ENCODE measurements at places on chromosomes 7 and 10. TPM values are rescaled to one million over a fixed set of nuclear protein-coding genes. Genes with fewer than 3 reads are reported as not detected.

DNA sequence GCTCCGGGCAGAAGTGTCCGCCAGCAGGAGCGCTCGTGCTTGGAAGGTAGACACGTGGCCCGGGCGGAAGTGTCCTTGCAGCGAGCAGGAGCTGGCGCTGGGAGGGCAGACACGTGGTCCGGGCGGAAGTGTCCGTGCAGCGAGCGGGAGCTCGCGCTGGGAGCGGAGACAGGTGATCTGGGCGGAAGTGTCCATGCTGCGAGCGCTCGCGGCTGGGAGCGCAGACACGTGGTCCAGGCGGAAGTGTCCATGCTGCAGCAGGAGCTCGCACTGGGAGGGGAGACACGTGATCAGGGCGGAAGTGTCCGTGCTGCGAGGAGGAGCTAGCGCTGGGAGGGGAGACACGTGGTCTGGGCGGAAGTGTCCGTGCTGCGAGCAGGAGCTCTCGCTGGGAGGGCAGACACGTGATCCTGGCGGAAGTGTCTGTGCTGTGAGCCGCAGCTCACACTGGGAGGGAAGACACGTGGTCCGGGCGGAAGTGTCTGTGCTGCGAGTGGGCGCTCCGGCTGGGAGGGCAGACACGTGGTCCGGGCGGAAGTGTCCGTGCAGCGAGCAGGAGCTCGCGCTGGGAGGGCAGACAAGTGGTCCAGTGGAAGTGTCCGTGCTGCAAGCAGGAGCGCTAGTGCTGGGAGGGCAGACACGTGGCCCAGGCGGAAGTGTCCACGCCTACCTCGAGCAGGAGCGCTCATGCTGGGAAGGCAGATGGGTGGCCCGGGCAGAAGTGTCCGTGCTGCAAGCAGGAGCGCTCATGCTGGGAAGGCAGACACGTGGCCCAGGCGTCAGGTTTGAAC, 41.1 kb upstream of the PRKAR1B start:
- no peak for DNase-seq

GRCh38 chr10:88424881-88425280, 158.2 kb downstream of the RNLS start:
- DNase-seq = no peak

DNA sequence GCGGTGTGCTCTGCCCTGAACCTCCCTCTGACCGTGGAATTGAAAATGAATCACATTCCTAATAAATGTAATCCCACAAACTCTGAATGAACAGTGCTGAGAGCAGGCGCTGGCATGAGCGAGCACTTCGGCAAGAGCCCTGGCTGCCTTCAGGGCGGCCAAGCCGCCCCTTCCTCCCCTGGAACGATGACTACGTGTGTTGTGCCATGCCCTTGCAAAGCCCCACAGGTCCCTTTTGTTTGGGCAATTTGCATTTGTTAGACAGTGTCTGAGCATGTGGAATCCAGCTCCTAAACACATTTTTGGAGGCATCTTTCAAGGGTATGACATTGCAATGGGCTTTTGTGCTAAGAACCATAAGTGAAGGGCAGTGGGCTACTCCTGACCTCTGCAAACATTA, 95.6 kb upstream of the MKI67 start:
- DNase-seq = no peak

DNA sequence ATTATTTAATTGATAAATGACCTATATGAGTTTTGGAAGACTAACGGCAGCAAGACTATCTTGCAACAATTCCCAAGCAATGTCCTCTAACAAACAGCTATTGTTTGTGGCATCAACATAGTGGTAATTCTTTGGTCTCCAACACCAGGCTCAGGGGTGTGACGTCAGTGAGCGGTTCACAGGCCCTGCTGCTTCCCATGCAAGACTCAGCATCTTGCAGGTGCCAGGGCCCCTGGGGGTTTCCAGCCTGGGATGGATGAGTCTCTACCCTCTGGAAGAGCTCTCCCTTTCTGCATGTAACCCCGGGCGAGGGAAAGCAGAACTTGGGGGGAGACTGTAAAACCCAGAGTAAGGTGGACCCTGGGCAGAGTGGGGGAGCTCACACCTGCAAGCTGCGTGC, 164.7 kb downstream of the ACTR3B start:
- DNase-seq = no peak

DNA sequence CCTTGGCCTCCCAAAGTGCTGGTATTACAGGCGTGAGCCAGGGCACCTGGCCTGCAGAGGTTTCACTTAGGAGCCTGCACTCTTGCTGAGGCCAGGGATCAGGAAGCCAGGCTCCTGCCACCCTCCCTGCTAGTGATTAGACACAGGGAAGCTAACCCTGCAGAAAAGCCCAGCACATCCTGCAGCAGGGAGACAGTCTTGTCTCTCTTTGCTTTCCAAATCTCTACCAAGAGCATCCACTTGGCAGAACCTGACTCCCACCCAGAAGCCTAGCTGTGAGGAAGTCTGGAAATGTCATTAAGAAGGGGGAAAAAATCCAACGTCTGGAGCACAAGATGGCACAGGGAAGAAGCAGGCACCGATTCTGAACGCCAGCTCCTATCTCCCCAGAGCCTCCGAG, 8.0 kb upstream of the FAM171A1 start:
- no peak for DNase-seq

DNA sequence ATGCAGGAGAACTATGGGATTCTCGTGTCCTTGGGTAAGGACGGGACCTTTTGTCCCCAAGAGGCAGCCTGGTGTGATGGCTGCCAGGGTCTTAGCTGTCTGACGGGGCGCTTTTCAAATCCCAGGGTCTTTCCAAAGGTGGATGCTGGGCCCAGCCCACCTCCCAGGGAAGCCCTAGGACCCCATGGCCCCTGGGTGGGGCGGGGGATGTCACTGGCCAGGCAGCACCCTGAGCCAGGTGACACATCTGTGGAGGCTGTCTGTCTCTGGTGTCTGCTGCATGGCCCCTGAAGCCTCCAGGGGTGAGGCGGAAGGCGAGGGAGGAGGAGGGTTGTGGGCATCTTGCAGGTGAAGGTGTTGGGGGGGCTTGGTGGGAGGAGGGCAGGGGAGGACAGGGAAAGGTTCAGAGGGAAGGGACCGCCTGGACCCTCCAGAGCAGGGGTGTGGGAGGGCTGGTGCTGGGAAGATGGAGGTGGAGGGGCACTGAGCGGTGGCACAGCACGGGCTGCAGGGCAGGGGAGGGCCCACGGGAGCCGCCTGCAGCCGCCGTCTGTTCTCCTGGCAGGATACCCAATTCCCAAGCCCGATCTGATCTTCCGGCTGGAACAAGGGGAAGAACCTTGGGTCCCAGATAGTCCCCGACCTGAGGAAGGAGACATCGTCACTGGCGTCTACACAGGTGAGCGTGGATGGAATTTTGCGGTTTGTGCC, 7.0 kb downstream of the ZNF316 start:
- no peak for DNase-seq

GRCh38 chr10:50968386-50969091, 83.1 kb upstream of the A1CF start:
- no peak for DNase-seq

- no peak for DNase-seq
These were observed 312.5 kb downstream of the GPR158 start for GRCh38 chr10:25487266-25487665.

DNA sequence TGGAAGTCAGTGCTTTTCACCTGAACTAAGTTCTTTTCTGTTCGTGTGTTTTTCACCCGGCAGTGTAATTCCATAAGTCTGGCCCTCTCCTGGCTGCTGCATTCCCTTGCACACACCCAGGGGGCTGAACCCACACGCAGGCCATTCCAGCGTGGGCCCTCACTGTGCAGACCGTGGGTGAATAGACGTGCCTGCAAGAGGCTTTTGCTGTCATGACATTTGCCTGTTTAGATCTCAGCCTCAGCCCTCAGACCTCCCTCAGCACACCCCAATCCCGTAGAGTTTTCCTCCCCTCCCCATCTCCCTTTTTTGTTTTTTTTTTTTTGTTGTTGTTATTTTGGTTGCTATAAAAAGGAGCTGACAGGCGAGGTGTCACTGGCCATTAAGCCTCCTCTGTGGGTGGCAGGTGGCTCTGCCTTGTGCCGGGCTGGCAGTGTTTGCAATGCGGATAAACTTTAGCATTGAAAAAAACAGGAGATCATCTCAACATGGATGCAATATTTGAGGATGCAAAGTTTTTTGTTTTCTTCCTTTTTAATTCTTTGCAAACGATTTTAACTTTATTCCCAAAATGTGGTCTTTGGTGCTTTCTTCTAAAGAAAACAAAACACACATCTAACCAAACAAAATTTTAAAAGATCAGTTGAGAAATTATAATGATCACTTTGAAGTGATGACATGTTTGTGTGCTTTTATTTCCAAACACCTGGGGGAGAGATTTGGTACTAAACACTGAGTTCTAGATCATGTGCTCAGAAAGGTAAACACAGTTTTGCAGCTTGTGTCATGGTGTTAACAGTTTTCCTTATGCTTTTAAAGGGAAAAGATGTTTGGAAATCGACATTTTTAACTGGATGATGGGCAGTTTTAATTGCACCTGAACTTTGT, 58.8 kb downstream of the WDR37 start:
- DNase-seq = no peak

- no peak for DNase-seq
These were observed 32.6 kb downstream of the PIP4K2A start for GRCh38 chr10:22681783-22682183.

DNA sequence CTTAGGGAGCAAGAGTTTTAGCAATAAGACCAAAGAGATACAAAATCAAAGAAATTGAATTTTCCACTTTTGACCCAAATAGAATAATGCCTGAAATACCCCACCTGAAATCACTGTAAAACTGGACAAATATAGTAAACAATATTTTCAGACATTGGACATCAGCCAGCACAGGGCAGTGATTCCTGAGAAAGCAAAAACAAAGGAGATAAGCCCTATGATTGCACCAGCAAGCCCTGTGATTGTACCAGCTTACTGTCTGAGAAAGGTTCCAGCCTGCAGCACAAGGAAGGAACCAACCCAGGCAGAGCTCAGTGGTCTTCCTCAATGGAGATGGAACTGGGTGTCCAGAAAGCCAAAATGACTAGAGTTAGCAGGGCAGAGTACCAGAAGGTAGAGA, 10.3 kb downstream of the TMEM106B start:
- DNase-seq = no peak

DNA sequence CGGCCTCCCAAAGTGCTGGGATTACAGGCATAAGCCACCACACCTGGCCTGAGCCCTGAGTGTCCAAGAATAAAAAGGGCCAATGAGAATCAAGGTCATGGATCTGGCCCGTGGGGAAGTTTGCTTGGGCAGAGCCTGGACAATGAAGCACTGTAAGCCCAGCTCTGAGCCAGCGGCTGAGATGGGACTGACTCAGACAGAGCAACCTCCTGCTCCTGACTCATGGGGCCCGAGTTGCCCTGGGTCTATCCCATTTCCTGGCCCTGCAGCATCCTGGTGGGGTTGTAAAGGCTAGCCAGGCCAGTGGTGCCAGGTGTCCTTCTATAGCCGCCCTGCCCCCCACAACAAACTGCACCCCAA, 5.2 kb upstream of the MYH16 start:
- DNase-seq = no peak

GRCh38 chr7:39948375-39948955, 1.6 kb upstream of the CDK13 start:
- DNase-seq = no peak

DNA sequence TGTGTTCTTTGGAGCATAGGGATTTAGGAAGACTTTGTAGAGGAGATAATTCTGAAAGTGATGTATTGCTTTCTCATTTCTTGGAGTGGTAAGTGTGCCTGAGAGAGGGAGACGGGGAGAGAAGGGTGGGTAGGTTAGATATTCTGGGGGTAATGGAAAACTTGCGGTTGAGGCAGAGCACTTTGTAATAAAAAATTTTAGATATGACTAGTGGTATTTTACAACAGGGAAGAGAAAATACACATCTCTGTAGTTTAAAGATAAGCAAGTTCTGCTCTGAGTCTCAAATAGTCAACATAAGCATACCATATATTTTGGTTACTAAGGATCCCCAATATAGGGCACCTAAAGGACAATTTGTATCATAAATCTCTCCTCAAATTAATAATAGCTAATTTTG, 6.6 kb downstream of the VPS50 start:
- DNase-seq = no peak

DNA sequence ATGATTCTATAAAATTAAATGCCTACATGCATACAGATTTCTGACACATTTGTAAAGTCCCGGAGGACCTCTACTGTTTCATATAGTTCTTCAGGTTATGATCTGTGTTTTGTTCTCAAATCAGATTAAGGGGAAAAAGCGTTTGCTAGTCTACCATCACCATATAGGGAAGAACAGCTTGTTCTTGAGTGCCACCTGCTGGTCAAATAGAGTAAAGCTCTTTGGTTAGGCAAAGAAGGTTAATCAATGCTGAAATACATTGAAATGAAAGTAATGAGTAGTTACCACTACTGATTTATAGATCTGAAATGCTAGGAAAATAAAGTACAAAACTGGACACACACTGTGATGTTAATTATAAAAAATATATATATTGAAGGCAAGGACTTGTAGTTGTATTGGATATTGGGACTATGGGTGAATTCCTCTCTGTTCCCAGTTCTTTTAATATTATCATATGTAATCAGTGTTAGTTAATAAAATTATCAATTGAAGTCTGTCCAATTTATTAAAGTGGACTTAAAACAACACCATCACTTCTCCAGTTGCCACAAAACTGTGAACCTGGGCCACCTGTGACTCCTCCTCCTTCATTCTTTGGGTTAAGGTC, 72.6 kb upstream of the PDLIM1 start:
- DNase-seq = no peak

GRCh38 chr10:78563314-78563713, 505.5 kb upstream of the ZMIZ1 start:
- DNase-seq = no peak

GRCh38 chr7:128831994-128832879, 2.0 kb downstream of the FLNC start:
- no peak for DNase-seq

- DNase-seq = no peak
These were observed 1.7 kb downstream of the SH3PXD2A start for GRCh38 chr10:103853428-103854264.

DNA sequence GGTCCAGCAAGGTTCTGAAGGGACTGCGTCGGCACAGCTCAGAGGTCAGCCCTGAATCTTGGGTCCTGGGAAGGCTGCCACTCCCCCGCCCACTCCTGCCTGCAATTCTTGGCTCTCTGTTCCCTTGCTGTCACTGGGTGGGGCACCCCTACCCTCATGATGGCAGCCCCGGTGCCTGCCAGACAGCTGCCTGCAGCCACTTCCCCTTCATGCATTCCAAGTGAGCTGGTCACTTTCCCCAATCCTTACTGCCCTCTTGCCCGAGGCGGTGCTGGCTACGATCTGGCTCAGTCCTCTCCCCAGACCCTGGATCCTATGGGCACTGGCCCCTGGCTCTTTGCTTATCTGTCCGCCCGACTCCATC, 14.2 kb downstream of the MYL10 start:
- no peak for DNase-seq

GRCh38 chr10:6035101-6035834, 26.9 kb downstream of the IL2RA start:
- no peak for DNase-seq

- no peak for DNase-seq
These were observed 40.5 kb downstream of the ITIH5 start for GRCh38 chr10:7626283-7626682.

- DNase-seq = no peak
These were observed 76.2 kb downstream of the VIPR2 start for GRCh38 chr7:159068488-159068811.

CUX1 gene
- polyA plus RNA-seq = 26.2 TPM

MACC1 gene
- polyA plus RNA-seq = not detected

TMUB1 gene
- polyA plus RNA-seq = 48.9 TPM

SLC39A12 gene
- polyA plus RNA-seq = not detected

SUV39H2 gene
- polyA plus RNA-seq = 4.4 TPM
